RWPE2 (cell line): ENCODE measurements at places on chromosomes 16 and 17.

DNA sequence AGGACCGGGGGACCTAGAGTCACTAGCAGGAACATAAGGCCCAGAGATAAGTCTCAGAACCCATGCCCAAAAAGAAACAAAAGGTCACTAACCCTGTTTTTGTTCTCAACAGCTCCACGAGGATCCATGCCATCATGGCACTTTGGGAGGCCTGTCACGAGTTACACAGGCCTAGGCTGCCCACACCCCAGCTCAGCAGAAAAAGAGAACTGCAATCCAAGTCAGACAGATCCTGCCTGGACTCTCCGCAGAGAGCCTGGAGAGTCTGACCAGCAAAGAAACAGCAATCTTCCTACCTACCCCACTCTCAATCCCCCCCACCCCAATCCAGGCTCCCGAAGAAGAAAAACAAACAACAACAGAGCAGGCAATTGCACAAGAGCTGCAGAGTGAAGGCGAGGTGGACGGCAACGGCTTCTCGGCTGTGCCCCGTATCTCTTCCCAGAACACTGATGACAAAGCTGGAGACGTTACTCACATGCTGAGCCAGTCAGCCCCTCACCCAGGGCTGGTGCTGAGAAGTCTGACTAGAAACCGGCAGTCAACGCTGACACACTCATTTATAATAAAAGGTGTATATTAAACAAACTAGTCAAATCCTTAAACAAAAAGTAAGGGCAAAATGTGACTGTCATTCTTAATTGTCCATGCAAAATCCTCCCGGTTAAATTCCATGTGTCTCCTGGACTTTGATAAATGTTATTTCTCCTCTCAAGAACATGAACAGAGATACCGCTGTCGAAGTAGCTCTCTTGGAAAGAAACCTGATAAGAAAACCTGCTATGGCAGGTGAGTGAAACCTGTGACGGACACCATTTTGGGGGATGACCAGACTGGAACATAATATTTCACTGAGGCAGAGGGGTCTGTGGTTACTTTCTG is 89.3 kb downstream of the SMG6 start:
- H3K36me3 ChIP-seq: peaks cover 5% of the 10 kb centered on the region; the same call in 1 of the 2 replicates
- H3K4me1 ChIP-seq: peaks cover 20% of the 10 kb centered on the region
- DNase-seq: no peak
- H3K4me3 ChIP-seq: no peak overlapping the region
- no peak overlapping the region for H3K27ac ChIP-seq
- no peaks in the 10 kb centered on the region for H3K27me3 ChIP-seq

- H3K4me1 ChIP-seq: no peaks in the 10 kb centered on the region
- no peaks in the 10 kb centered on the region for H3K36me3 ChIP-seq
- H3K27me3 ChIP-seq: no peaks in the 10 kb centered on the region
- H3K27ac ChIP-seq: no peak overlapping the region
- no peak overlapping the region for H3K4me3 ChIP-seq
Observed at GRCh38 chr17:61444831-61445230, 7.4 kb upstream of the TBX4 start.

- peak; percentile 84 for DNase-seq
- peaks cover 23% of the 10 kb centered on the region for H3K4me1 ChIP-seq
- H3K4me3 ChIP-seq: no peak overlapping the region
- no peaks in the 10 kb centered on the region for H3K27me3 ChIP-seq
- no peaks in the 10 kb centered on the region for H3K36me3 ChIP-seq
Observed at GRCh38 chr16:51538707-51539498, 387.8 kb upstream of the SALL1 start.

- no peak overlapping the region for H3K4me3 ChIP-seq
- no peaks in the 10 kb centered on the region for H3K27me3 ChIP-seq
- H3K4me1 ChIP-seq: peaks cover 6% of the 10 kb centered on the region
- H3K36me3 ChIP-seq: no peaks in the 10 kb centered on the region
- H3K27ac ChIP-seq: no peak overlapping the region
- no peak for DNase-seq
Observed at GRCh38 chr16:84832488-84833143, 12.8 kb downstream of the CRISPLD2 start.

DNA sequence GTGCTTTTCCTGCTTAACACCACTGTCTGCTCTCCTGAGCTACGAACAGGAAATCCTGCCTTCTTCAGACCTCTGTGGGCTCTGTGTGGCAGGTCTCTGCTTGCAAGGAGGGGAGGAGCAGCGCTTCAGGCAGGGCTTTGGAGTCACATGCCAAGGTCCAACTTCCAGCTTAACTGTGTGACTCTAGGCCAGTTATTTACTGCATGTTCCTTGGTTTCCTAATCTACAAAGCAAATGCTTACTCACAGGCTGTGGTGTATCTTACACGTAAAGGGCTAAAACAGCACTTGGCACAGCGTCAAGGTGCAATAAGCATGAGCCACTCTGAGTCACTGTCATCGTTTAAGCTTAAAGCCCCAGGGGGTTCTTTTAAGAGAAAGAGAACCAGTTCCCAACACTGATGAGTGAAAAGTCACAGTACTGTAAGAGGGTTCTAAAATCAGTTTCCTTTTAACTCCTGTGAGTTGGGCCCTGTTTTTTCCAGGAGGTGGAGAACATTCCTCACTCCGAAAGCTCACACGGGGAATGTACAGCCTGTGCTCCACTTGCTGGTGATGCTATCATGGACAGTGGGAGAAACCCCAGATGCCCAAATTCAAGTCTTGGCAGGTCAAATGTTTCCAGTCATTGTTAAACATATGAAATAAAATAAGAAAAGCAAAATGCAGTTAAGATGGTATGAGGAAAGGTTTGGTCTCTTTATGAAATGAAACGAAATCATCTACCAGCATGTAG is 54.1 kb upstream of the BCAR1 start:
- DNase-seq: peak; percentile 98
- H3K4me3 ChIP-seq: no peak overlapping the region
- H3K4me1 ChIP-seq: peaks cover 33% of the 10 kb centered on the region
- no peaks in the 10 kb centered on the region for H3K27me3 ChIP-seq
- H3K27ac ChIP-seq: peak overlapping the region; percentile 100

GRCh38 chr17:62984801-62985200 is 18.8 kb downstream of the TANC2 start:
- H3K4me3 ChIP-seq: no peak overlapping the region
- peaks cover 56% of the 10 kb centered on the region for H3K36me3 ChIP-seq
- H3K27me3 ChIP-seq: no peaks in the 10 kb centered on the region
- no peak for DNase-seq

DNA sequence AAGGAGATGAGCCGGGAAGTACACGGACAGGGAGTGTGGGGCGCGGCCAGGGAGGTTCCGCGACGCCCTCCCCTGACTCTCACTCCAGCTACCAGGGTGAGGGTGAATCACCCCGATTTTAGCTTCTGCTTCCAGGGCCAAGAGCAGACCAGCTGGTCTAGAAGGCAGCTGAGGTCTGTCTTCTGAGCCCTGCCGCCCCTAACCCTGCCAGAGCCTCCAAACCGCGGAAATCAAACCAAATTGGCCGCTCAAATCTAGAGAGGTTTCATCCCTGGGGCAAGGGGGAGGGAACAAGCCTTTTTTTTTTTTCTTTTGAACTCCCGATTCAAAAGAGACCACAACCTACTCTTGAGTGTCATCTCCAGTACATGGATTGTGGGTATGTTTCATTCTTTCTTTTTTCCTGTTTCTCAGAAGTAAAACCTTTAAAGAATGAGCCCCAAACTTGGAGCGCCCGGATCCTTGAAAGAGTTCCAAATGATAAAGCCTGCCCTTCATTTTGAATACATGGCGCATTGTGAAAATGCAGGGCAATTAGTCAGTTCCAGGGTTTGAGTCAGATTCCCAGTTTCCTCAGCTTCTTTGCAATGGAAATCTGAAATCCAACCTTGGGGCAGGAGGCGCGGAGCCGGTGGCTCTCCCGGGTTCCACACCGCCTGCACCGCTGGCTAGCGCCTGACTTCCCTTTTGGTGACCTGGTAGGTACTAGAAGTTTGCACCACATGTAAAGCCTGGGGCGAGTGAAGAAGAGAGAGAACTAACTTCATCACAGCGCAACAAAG is 16.5 kb upstream of the ZFHX3 start:
- peaks cover 51% of the 10 kb centered on the region for H3K4me1 ChIP-seq
- no peak overlapping the region for H3K4me3 ChIP-seq
- H3K27me3 ChIP-seq: no peaks in the 10 kb centered on the region
- peak overlapping the region; percentile 10 for H3K27ac ChIP-seq

DNA sequence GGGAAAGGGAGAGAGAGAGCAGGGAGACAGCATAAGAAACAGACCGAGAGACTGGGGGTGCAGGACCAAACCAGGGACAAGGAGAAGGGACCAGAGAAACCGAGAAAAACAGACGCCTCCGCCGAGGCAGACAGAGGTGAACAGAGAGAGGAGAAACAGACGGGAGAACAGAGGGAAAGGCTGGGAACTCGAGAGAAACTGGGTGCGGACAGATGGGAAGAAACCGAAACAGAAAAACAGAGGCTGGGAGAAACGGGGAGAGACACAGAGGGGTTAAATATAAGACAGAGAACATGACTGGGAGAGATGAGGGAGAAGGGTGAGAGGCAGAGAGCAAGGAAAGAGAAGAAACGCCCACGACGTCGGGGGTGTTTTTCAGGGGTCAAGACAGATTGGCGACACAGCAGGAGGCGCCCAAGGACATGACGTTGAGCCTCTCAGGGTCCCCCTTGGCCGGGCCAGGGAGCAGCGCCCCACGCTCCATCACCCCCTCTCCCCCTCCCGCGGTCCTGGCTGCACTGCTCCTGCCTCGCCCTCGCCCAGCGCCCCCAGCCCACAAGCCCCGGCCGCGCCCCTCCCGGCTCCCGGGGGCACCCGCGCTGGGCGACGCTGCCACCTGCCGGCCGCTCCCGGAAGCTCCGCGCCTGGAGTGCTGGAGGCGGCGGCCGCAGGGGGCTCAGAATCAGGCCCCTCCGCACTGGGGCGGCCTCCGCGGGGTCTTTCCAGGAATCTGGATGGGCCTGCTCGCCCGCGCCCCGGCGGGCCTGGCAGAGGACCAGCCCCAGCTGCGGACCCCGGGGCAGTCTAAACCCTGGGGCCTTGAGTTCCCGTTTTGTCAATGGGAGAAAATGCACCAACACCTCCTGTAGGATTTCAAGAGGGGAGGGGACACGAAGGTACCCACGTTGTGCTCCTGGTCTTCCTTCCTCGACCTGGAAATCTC is 1.3 kb upstream of the TMEM92 start:
- no peaks in the 10 kb centered on the region for H3K27me3 ChIP-seq
- H3K4me1 ChIP-seq: peaks cover 16% of the 10 kb centered on the region
- no peak overlapping the region for H3K27ac ChIP-seq
- peak overlapping the region; percentile 34 for H3K4me3 ChIP-seq

DNA sequence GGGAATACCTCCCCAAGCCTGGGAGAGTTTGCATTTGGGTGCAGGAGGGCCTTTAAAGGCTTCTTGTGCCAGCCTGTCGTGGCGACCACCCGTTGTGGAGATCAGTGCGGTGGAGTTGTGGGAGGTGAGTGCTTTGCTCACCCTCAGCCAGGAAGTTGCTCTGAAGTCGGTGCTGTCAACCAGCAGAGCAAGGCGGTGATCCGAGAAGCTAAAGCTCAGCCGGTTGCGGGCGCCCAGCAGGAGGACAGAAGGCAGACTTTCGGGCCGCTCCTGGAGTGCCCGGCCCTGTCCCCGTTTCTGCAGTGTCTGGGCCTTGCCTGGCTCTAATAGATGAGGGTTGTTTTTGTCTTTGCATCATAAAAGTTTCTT is 1.4 kb downstream of the UBE2I start:
- DNase-seq: no peak
- no peak overlapping the region for H3K27ac ChIP-seq
- no peaks in the 10 kb centered on the region for H3K27me3 ChIP-seq
- peaks cover 9% of the 10 kb centered on the region for H3K4me1 ChIP-seq

DNA sequence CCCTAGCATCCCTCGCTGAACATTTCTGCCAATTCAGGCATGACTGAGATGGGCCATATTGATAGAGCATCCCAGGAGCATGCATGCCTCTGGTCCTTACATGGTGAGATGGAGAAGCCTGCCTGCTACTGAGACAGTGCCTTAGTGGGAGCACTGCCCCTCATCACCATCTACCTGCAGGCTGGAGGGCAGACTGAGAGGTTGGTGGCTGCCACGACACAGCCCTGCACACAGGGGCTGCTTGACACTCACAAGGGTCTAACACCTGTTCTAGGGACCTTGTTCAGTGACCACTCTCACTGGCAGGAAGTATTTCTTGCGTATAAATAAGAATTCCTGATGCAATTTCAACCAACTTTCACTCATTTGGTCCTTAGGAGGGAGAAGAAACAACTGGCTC is 34.0 kb downstream of the WIPI1 start:
- H3K27me3 ChIP-seq: no peaks in the 10 kb centered on the region
- H3K27ac ChIP-seq: no peak overlapping the region
- DNase-seq: no peak
- no peak overlapping the region for H3K4me3 ChIP-seq
- H3K36me3 ChIP-seq: peaks cover 3% of the 10 kb centered on the region

DNA sequence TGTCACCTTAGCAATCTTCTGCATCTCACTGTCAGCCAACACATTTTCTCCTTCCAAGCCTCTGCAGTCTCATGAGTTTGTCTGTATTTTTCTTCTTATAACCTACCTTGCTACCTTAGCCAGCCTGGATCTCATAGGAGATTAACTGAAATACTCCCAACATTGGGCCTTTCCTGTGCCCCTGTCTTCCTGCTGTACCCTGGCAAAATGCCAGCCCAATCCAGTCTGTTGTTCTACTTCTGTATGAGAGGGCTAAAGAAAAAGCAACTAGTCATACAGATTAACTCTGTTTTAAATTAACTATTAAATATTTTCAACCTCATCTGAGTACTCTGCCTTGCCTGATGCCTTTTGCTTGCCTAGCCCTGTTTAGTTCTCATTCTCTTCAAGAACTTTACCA is 18.4 kb downstream of the GOSR1 start:
- no peak overlapping the region for H3K27ac ChIP-seq
- DNase-seq: no peak
- H3K4me1 ChIP-seq: no peaks in the 10 kb centered on the region
- H3K36me3 ChIP-seq: peaks cover 83% of the 10 kb centered on the region
- H3K4me3 ChIP-seq: no peak overlapping the region
